Stimulated activated naive B cell treated with anti-CD40 and anti-IgM and Interleukin-4, amounts not matched to agents 10 μg/mL and 1 μg/mL and 100 μg/mL, for 72 hours (primary cell): ENCODE measurements at places on chromosomes 12 and 14.

- no peak for DNase-seq
Observed at GRCh38 chr14:105938959-105939358, 412.6 kb downstream of the TMEM121 start.

- DNase-seq = no peak
Observed at GRCh38 chr14:53432378-53432802, 279.3 kb upstream of the DDHD1 start.

- peak; percentile 54 for DNase-seq
Observed at GRCh38 chr14:105064721-105065143, 498 bp downstream of the GPR132 start.

GRCh38 chr12:124520265-124520701 is 47.1 kb downstream of the NCOR2 start:
- DNase-seq = no peak

DNA sequence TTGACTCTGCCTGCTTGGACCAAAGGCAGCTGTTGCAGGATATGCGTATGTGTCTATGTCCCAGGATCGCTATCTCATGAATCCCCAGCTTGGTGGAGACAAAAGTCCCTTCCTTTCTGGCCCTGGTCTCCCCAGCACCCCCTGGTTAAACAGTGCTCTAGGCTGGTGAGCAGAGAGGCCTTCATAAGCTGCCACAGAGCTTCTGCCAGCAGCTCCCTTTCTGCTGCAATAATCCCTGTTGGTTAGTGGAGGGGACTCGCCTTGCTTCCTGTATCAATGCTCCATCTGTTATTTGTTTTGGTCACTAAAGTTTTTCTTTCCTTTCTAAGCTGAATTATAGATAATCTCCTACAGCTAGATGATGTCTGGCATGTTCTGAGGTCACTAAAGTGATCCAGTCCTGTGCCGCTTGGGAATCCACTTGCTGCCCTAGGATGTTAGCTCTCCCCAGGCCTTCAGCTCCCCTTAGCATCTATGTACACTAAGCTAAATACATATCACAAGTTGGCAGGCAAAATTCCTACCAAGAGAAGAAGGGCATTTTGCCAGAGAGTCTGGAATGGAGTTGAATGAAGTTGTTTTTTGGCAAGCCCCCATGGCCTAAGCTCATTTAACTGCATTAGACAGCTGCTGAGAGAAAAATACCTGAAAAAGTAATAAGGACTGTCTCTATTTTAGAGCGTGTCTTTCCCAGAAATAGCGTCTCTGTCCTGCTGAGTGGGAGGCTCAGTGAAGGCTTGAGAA is 47.8 kb downstream of the RDH12 start:
- no peak for DNase-seq

GRCh38 chr12:75632442-75632841 is 121.0 kb upstream of the KRR1 start:
- no peak for DNase-seq

DNA sequence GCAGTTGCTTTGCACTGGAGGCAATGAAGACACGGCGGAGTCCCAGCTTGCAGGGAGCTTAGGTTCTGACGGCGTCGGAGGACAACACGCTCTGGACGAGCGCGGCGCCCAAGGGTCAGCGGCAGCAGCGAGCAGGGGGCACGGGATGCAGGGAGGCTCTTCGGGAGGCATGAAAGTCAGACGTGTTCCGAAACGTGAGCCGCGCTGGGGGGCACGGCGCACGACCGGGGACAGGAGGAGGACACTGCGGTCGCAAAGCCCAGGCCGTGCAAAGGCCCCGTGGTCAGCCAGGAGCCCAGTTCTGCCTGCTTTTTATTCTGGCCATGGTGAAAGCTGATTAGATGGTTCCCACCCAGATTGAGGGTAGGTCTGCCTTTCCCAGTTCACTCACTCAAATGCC is 294.6 kb downstream of the SNAPC1 start:
- DNase-seq = no peak

GRCh38 chr12:108826807-108827721 is 30.3 kb downstream of the SSH1 start:
- no peak for DNase-seq

DNA sequence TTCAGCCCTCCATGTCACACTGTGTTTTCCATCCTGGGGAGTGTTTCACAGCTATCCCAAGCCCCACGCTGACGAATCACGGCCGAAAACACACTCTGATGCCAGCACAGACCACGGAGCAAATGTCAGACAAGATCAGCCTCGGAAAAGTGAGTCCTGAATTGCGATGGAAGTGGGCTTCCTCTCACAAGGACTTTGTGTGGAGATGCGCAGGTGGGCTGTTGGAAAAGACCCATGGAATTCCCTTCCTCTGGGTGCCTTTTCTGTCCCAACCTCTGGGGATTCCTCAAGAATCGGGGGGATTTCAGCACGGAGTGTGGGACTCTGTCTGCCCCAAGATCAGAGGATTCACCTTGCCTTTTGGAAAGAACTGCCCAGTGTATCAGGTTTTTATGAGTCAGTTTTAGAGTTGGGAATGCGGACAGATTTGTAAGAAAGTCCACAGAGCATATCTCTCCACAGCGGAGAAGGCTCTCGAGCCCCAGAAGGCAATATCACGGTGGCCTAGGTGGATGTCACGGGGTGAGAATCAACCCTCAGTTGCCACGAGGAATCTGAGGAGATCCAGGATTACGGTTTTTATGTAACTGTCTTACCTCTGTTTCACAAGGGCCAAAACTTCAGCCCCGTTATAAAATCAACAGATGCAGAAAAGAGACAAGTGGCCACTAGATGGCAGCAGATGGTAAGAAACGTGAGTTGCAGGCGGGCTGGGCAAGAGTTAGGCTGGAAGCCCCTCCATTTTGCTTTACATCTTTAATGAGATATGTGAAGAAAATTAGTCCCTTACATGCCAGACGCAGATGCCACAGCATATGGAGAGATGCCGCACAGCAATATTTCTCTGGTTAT is 201.9 kb downstream of the DAD1 start:
- peak; percentile 75 for DNase-seq

GRCh38 chr14:20792556-20792955 is 10.1 kb downstream of the RNASE1 start:
- no peak for DNase-seq

- no peak for DNase-seq
Observed at GRCh38 chr14:61125867-61126572, 145.0 kb downstream of the SLC38A6 start.
